ENCODE measurements at places on chromosomes 12 and 14.

DNA sequence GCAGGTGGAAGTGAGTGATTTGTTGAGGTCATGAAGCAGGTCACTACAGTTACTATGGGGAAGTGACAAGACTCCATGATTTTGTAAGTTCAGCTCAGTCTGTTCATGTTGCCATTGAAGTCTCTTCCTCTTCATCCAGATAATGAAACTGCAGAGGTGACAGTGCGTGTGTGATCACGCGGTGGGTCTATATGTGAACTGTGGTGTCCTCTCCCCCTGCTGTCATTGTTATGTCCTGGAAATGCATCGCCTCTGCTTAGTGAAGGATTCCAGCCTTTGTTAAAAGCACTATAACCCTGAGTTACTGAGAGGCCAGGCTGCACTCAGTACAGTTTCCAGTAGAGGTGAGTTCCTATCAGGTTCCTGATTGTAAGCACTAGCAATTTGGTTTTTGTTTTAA is 216.2 kb upstream of the RMST start:
- no peak for DNase-seq

- no peak for DNase-seq
These were observed 17.4 kb downstream of the FMNL3 start for GRCh38 chr12:49689785-49690184.

DNA sequence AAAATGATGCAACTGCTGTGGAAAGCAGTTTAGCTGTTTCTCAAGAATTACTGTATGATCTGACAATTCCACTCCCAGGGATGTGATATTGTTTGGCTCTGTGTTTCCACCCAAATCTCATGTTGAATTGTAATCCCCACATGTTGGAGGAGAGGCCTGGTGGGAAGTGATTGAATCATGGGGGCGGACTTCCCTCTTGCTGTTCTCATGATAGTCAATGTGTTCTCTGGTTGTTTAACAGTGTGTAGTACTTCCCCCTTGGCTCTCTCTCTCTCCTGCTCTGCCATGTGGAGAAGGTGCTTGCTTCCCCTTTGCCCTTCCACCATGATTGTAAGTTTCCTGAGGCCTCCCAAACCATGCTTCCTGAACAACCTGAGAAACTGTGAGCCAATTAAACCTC is 93.4 kb upstream of the CPM start:
- DNase-seq = no peak

GRCh38 chr12:89783359-89784060 is 74.9 kb upstream of the ATP2B1 start:
- no peak for DNase-seq

- DNase-seq = no peak
These were observed 41.6 kb upstream of the CAPRIN2 start for GRCh38 chr12:30796313-30796780.

DNA sequence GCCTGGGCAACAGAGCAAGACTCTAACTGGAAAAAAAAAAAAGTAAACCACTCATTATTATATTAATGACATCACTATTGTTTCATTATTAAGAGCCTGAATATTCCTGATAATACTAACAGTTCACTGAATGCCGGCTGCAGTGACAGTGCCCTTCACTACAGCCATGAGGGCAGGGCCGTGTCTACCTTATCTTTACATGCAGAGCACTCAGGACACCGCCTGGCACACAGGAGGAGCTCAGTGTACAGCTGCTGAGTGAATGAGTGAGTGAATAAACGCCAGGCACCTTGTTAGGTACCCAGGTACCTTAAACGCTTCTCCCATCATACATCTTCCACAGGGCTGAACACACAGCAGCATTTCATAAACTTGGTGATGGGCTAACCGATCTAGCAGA is 23.2 kb downstream of the ZFYVE1 start:
- DNase-seq = no peak

DNA sequence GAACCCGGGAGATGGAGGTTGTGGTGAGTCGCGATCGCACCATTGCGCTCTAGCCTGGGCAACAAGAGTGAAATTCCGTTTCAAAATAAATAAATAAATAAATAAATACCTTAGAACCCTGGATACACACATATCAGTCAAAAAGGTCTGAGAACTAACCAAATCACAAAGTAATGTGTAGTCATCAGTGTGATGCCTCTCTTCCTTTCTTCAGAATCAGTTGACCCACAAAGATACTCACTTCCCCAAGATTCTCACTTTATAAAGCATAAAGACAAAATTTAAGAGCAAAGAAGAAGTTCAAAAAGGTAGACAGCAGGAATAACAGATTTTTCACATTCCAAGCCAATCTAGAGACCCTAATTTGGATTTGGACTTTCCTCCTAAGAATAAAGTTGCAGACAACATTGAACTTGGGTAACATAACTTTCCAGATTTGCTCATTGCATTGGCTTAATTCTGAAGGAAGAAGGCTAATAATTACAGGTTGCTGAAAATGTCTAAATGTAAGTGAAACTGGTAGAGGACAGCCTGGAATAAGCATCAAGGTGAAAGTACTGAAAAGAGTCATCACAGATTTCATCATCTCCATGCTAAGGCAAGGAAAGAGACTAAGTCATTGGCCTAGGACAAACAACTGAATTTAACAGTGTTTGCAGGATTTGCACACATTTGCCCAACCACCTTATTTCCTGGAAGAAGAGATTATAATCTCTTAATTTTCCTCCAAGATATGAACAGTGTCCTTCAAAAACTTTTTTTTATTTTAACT is 17.4 kb downstream of the TMED10 start:
- DNase-seq = no peak

DNA sequence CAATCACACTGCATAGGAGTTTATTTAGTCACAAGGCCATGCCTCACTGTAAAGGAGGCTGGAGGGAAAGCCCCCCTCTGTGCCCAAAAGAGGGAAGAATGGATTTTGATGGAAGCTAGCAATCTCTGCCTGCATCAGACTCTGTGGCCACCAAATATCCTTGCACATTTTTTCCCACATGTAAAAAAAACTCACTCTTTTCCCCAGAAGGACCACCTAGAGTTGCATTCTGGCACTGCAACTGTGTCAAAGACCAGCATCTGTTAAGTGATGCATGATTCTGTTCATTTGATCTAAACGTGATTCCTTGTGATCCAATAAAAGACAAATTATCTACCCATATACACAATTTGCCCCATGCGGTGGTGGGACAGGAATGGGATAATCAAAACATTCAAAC is 8.0 kb downstream of the RHOJ start:
- DNase-seq = no peak

DNA sequence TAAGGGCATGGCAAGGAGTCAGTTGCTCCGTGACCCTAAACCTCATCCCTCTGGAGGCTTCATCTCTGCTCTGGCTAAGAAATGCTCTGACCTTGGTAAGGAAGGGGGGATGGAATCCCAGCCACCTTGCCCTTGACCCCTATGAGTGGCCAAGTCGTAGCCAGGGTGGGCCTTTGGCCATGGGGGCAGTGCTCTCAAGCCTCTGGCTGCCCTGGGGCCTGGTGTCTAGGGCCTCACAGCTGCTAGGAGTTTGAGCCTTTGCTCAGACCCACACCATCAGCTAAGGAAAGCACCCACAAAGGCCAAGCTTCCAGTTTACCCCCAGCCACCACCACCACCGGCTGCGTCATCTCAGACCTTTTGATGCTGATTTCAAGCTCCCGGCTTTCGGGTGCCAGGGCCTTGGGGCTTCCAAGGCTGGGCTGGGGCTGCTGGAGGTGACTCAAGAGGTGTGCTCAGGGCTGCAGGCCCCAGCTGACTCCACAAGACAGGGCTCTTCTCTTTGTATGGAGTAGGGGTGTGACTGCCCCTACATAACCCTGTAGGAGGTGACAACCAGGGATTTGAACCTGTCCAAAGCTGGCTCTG is 3.7 kb downstream of the ASB2 start:
- DNase-seq = no peak

GRCh38 chr12:105956662-105957457 is 181.9 kb downstream of the NUAK1 start:
- DNase-seq = no peak

- no peak for DNase-seq
These were observed 332.6 kb downstream of the GLT1D1 start for GRCh38 chr12:129185855-129186254.

DNA sequence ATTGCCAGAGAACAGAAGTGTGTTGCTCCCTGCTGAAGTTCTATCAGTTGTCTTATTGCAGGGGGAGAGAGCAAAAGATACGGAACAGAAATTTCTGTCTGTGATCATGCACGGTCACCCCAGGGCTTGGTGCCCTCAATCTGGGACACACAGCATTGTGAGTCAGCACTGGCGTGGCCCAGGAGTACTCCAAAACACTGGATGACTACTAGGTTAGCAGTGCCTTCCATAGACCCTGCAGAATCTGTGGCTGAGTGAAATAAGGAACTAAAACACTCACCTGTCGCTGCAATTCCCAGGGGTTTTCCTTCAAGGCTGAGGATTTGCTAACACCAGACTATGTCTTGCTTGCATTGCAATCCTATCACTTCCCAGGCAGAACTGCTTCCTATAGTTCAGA is 165.5 kb downstream of the ANO6 start:
- DNase-seq = no peak

- no peak for DNase-seq
These were observed 38.3 kb downstream of the ATF7IP start for GRCh38 chr12:14403711-14404196.

- no peak for DNase-seq
These were observed 5.6 kb upstream of the GUCY2C start for GRCh38 chr12:14701809-14702568.

- no peak for DNase-seq
These were observed 125.6 kb upstream of the FGD4 start for GRCh38 chr12:32273712-32274111.

- peak; percentile 47 for DNase-seq
These were observed 17.5 kb downstream of the RAD51B start for GRCh38 chr14:67837011-67837624.

DNA sequence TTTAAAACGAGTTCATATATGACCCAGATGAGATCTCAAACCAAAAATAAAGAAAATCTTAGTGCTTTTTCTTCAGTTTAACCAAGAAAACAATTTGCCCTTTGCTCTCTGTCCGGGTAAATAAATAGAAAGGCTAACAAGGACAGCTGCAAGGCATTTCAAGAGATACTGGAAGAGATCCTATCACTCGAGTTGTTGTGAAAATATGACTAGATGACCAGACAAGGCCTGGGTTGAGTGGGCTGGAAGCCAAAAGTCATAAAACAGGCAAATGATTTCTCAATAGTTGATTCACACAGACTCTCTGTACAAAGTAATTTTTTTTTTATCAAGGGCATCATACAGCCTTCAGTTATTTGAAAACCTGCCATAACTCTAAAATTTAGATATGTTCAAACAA is 55.9 kb upstream of the AVPR1A start:
- no peak for DNase-seq

GRCh38 chr12:91744597-91744996 is 401.0 kb downstream of the BTG1 start:
- no peak for DNase-seq

DNA sequence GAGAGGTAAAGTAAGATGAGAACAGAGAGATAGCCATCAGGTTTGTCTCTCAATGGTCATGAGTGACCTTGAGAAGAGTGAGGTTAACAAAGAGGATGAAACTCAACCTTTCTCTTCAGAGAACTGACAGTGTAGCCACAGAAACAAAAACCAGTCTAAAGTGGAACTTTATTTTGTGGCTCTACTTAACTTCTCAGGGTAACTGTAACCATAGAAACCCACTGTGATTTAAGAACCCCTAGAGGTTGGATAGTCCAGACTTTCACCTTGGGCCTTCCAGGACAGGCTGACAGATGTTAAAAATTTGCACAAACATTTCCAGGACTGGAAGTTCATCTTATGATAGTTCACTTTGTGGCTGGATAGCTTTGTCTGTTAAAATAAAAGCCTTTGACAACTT is 48.5 kb downstream of the ATP23 start:
- no peak for DNase-seq

DNA sequence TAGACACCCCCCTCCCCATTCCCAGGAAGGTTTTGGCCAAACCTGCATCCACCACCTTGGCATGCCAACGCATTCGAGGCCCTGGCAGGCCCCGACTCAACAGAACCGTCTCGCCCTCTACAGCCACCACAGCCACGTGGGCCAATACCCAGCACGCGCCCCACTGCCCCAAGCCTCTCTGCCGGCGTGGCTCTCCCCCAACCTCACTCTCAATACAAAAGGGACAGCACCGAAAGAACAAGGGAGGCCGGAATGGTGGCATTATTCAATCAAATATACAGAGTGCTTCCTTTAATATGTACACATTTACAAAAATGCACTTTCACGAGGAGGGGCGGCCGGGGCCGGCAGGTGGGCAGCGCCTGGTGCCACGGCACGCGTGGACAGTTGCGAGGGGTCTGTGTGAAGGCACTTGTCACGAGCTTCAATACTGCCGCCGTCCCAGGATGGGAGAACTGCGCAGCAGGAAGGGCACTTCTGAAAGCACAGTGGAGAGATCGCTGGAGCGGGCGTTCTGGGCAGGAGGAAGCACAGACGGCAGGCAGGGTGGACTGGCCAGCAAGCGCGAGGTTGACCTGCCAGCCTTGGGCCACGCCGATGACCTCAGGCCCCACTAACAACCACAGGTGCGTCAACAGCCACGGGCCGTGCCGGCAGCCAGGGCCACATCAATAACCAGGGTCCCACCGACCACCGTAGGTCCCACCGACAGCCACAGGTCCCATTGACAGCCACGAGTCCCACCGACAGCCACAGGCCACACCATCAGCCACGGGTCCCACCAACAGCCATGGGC is 26.9 kb downstream of the JAG2 start:
- no peak for DNase-seq

DNA sequence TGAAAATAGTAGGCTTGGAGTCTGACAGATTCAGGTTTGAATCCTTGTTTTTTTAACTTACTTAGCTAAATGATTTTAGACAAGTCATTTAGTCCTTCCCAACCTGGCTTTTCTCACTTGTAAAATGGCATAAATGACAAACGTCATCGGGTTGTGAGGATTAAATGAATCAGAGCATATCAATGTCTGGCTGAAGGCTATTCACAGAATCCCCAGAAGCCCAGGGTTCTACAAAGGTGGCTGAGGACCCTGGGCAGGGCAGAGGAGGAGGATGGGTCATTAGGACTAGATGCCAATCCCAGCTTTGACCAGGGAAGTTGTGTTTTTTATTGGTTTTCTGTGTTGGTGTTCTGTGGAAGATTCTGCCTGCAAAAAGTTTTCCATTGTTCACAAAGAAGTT is 7.6 kb upstream of the PTPRB start:
- no peak for DNase-seq

DNA sequence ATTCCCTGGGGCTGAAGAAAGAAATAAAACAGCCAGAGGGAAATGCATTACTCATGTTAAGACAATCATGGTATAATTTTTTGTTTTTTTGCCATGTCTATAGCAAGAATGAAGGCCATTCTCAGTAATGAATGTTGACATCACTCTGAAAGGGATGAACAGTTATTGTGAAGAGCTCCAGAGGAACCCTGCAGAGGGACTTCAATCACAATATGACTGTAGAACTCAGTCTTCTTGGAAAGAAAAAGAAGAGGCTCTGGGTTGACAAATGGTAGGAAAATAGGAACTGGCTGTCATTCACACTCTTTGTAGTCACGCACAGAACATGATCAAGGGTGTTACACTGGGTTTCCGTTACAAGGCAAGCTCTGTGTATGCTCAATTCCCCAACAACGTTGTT is 73.8 kb upstream of the DACT1 start:
- DNase-seq = no peak

- DNase-seq = no peak
These were observed 43.4 kb upstream of the ST8SIA1 start for GRCh38 chr12:22377731-22378496.

GRCh38 chr14:71314717-71315116 is 407.5 kb downstream of the PCNX1 start:
- DNase-seq = no peak

- DNase-seq = no peak
These were observed 164.9 kb downstream of the CEP128 start for GRCh38 chr14:80776657-80777056.
